Stimulated activated CD4-positive, alpha-beta T cell treated with anti-CD3 and anti-CD28 coated beads, TNF-alpha, amount 100 ng/mL, for 1 hour (primary cell): ENCODE measurements at places on chromosomes 3 and 15.

GRCh38 chr3:30269751-30270445, 336.5 kb upstream of the TGFBR2 start:
- DNase-seq: no peak

- no peak for DNase-seq
Observed at GRCh38 chr3:133939463-133939835, 43.8 kb upstream of the RAB6B start.

GRCh38 chr15:37046876-37047614, 53.3 kb downstream of the MEIS2 start:
- DNase-seq: no peak

- no peak for DNase-seq
Observed at GRCh38 chr3:133448478-133449122, 48.7 kb downstream of the BFSP2 start.

GRCh38 chr3:149428087-149428486, 46.4 kb upstream of the TM4SF4 start:
- DNase-seq: no peak

DNA sequence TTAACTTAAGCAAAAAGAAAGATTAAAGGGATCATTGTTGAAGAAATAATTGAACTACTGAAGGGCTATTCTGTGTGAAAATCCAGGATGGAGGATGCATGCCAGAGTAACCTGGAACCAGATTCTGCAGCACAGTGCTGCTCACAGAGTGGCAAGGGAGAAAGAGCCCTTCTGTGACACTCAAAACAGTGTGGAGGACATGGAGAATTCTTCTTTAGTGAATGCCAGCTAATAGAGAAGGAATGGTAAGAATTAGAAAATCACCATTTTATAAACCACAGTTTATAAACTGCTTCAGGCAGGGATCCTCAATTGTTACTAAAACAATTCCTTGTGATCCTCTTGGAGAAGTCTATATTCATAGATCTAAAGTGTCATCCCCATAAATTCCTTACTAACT, 70.4 kb upstream of the ARHGEF26 start:
- no peak for DNase-seq

- no peak for DNase-seq
Observed at GRCh38 chr3:108289159-108289558, 7.2 kb upstream of the HHLA2 start.

GRCh38 chr3:106792716-106793115, 584.5 kb upstream of the CCDC54 start:
- no peak for DNase-seq

GRCh38 chr3:183829466-183829865, 4.1 kb upstream of the MAP6D1 start:
- no peak for DNase-seq

DNA sequence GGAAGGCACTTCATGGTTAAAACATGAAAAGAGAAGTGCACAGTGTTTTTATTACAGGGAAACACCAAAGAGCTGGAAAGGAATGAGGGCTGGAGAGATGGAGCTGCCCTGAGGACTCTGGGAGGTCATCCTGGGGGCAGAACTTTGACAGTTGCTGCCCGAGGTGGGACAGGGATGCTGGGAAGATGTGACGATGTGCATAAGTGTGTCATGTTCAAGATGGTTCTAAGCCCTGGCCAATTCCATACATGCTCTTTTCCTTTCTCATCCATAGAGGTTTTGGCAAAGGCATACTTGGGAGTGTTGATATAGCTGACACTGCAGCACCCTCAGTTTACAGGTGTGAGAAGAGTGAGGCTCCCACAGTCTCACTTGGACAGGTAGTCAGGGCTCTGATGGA, 23.8 kb downstream of the LPP start:
- no peak for DNase-seq

DNA sequence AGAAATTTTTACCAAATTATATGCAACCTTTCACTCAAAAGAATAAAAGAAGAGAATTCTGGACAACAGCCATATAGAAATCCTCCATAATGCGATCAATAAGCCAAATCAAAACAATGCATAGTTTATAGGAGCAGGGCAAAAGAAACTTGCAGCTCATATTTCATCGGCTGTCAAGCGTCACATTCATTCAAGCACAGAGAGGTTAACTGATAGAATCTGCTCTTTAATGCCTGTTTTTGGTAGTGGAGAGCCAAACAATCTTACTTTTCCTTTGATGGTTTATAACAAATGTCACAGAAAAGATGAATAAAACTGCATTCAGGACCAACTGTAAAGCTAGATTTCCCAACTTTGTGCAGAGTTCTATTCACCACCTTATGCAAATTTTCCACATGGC, 35.4 kb downstream of the PRTG start:
- DNase-seq: no peak

GRCh38 chr3:11559816-11560633, 83.7 kb downstream of the VGLL4 start:
- no peak for DNase-seq

DNA sequence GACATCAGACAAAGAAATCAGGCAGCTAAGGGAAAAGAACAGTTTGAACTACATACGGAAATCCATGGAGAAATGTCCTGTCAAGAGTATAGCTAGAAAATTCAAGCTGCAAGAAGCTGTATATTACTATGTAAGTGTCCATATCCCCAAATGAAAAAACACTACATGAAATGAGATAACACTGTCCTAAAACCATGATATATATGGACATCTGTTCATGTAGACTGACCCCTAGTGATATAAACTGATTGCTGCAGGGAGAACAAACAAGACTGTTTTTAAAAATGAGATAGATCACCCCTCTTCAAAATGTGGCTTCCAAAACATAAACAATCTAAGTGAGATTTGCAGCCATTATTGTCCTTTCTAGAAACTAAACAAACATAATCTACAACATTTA, 985.6 kb downstream of the EPHA3 start:
- DNase-seq: no peak

DNA sequence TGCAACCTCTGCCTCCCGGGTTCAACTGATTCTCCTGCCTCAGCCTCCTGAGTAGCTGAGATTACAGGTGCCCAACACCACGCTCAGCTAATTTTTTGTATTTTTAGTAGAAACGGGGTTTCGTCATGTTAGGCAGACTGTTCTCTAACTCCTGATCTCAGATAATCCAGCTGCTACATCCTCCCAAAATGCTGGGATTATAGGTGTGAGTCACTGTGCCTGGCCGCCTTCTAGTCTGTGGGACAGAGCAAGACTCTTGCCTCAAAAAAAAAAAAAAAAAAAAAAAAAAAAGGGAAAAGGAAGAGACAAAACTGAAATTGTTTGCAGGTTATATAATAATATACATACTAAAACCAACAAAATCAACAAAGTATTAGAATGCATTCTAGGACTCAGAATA, 215.2 kb downstream of the PCCB start:
- DNase-seq: no peak

DNA sequence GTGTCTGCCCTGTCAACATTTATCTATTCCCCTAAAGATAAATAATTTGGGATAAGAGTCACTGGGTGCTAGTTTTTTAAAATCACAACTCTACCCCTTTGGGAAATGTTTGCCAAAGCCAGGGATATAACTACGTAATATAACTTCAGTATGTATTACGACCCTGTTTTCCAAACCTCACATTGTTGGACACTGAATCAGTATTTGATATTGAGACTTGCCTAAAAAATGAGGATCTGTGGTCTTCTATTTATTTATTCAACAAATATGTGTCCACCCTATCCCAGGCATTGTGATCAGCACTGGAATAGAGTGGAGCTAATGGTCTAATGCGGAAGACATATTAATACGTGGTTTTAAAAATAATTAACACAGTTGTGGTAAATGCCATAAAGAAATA, 4.5 kb upstream of the MGA start:
- DNase-seq: no peak

DNA sequence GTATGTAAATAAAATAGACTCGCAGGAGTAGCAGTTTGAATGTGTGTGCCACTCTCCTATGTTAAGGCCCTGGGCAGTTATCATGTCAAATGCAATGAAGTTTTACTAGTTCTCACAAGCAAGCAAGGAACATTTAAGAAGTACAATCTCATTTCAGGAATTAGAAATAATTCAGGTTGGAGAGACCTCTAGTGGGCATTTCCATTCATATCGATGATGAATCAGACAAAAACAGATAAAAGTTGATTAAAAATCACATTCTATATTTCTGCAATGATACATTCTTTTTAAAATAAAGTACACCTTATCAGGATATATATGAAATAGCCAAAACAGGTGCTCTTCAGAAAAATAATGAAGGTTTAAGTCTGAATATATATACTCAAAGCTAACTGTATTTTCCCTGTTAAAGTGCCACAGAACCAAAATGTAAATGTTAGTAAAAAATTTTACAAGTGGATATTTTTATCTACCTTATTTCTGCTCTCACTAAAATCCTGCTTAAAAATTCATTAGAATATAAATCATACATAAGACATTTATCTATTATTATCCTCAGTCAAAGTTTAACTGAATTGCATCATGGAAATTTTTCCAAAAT, 492.4 kb upstream of the FRG2C start:
- DNase-seq: no peak

- DNase-seq: no peak
Observed at GRCh38 chr3:63470745-63471144, 181.7 kb upstream of the SNTN start.

DNA sequence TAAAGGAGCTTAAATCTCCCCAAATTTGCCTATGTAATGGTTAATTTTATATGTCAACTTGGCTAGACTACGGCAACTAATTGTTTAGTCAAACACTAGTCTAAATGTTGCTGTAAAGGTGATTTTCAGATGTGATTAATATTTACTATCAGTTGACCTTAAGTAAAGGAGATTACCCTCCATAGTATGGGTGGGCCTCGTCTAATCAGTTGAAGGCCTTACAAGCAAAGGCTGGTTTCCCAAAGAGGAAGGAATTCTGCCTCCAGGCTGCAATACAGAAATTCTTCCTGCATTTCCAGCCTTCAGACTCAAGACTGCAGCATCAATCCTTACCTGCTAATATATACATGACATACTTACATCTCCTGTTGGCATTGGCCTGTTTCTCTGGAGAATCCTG, 23.6 kb downstream of the SLC12A8 start:
- DNase-seq: no peak

DNA sequence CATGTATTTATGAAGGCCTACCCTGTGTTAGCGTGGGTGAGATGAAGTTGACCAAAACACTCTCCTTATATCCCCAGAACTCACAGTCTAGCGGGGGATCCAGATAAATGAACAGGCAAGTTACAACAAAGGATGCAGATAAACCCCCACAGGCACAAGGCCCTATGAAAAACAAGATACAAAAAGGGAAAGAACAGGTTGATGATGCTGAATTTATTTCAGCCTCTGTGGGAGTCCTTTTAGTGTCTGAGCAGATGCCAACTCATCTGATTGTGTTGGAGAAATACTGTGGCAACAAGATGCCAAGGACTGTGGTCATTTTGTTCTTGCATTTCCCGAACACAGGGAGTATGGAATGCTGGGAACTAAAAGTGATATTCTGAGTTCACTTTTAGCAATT, 300.0 kb downstream of the CHST2 start:
- DNase-seq: no peak

GRCh38 chr3:163126115-163126514, 1629.5 kb downstream of the OTOL1 start:
- DNase-seq: no peak

GRCh38 chr15:39255760-39256159, 325.1 kb upstream of the THBS1 start:
- DNase-seq: no peak

DNA sequence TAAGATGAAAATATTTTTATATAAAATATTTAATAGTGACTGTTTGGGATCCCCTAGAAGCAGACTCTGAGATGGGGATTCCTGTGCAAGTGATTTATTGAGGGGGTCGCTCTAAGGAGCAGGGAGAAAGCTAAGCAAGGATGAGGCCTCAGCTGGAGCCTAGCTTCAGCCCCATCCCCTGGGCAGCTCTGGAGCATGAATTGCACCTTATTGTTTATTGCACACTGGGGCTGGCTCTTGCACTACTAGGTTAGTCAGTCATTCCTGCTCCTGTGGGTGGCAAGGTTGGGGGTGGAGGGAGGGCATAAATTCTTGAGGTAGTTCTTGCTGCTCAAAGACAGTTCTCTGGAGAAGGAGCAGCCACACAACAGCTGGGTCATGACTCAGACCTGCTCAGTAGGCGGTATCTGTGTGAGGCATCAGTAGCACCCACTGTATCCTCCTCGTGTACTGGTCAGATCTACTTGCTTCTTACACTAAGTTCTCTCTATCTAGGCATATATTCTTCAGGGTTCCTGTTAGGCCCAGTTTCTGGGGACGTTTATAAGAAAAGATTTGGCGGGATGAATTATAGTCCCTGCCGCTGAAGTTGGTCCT, 27.2 kb upstream of the TNFSF10 start:
- DNase-seq: peak; percentile 16

DNA sequence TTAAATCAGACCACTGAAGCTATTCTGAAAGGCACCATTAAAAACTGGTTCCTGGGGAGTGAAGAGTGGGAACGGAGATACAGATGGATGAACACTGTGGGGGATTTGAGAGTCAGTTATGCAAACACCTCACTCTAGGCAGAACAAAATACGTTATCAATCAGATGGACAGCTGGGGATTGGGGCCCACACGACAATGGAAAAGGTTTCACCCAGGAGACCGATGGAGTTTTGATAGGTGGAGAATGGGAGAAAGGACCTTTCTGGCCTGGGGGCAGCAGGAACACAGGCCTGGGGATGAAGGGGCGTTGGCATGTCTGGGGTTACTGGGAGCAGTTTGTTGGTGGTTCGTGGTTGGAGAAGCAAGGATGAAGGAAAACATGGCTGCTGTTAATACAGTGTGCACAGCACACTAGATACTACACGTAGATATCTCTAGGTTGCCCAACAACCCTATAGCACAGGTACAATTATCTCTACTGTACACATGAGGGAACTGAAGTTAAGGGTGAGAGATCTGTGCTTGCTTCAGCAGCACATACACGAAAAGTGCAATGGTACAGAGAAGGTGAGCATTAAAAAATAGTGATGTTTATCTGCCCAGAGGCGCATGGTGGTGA, 16.5 kb downstream of the ST6GAL1 start:
- no peak for DNase-seq

DNA sequence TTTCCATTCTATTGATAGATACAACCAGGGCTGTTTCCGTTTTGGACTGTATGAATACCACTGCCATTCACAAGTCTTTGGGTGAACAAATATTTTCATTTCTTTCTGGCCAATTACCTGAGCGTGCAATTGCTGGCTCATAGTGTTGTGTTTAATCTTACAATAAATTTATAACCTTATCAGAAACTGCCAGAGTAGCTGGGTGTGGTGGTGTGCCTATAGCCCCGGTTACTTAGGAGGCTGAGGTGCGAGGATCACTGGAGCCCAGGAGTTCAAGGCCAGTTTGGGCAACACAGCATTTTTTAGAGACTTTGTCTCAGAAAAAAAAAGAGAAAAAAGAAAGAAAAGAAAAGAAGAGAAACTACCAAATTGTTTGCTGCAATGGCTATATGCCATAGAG, 5.4 kb upstream of the SLC6A6 start:
- no peak for DNase-seq

GRCh38 chr15:48090115-48090514, 30.7 kb upstream of the SLC24A5 start:
- no peak for DNase-seq
